ENCODE measurements at places on chromosomes 6 and 20.

- no peak for DNase-seq
These were observed 810.8 kb downstream of the GRIK2 start for GRCh38 chr6:102204351-102204750.

- DNase-seq: no peak
These were observed 87.0 kb downstream of the DACT2 start for GRCh38 chr6:168232528-168232927.

DNA sequence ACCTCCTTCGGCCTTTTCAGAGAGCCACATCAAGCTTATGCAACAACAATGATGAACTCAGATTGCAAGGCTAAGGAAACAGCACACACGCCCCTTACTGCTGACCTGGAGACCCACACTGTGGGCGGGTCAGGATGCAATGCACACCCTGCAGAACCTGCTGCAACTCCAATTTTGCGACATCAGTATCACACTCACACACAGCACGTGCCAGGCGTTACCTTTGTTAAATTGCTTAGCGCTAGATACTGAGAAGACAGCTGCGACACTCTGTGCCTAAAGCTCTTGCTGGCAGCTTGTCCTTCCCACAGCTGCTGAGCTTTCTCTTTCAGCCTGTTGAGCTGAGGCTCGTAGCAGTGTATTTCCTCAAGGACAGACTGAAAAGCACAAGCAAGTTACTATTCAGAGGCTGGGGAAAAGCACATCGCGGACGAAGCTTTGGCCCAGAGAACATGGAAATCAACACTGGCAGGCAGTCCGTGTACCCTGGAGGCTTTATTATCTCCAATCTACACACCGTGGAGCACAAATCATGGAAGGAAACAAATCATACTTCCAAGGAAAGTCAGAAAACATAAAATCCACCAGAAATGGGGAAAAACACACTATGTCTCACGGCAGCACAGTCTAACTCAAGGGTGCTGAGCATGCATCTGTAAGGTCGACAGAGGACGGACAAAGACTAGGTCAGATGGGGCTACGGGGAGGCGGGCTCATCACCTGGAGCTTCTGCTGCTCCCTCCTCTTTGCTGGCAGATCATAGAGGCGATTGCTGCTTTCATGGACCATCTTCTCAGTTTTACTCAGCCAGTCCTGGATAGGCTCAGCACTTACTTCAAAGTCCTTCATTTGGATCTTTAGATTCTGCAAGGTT is 268.2 kb downstream of the SYNE1 start:
- no peak for DNase-seq

DNA sequence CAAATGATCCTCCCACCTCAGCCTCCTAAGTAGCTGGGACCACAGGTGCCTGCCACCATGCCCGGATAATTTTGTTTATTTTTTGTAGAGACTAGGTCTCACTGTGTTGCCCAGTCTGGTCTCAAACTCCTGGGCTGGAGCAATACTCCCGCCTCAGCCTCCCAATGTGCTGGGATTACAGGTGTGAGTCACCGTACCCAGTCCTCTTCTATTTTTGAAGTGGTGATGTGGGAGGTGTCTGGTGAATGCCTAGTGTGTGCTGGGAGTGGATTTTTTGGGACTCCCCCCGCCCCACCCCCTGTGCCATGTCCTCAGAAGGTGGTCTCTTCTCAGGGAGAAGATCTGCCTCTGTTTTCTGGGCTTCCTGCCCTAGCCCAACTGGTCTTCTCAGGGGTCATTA is 47.9 kb upstream of the CLDN20 start:
- DNase-seq: no peak

All from suppressor macrophage (primary cell).